Diencephalon (tissue), 1 donor: ENCODE measurements at places on chromosomes 7 and 10. TPM values are rescaled to one million over a fixed set of nuclear protein-coding genes. Genes with fewer than 3 reads are reported as not detected.

The LRRC61 gene
- total RNA-seq: 12.9 TPM

The HTR7 gene
- total RNA-seq: 14.1 TPM

The WIPF3 gene
- 6.9 TPM for total RNA-seq

The PNLIPRP3 gene
- not detected for total RNA-seq

The WNT16 gene
- 0.69 TPM for total RNA-seq

The CACNA2D1 gene
- 118 TPM for total RNA-seq

The PTPRZ1 gene
- total RNA-seq: 319 TPM

The C7orf57 gene
- total RNA-seq: 5.8 TPM

The SPDYE1 gene
- total RNA-seq: not detected

The LEP gene
- not detected for total RNA-seq

The AGBL3 gene
- 7.4 TPM for total RNA-seq

The SEMA3E gene
- total RNA-seq: 12.2 TPM

The ATAD1 gene
- total RNA-seq: 94.6 TPM

The AOAH gene
- total RNA-seq: 5.3 TPM

The DRGX gene
- 0.23 TPM for total RNA-seq

The GATAD1 gene
- 30.0 TPM for total RNA-seq

The ADARB2 gene
- total RNA-seq: 9.0 TPM

The GIMAP6 gene
- 6.9 TPM for total RNA-seq

The WDR11 gene
- total RNA-seq: 70.1 TPM

The MYH16 gene
- not detected for total RNA-seq

The SFTPA1 gene
- not detected for total RNA-seq

The HMX3 gene
- 2.8 TPM for total RNA-seq

The HOGA1 gene
- 2.5 TPM for total RNA-seq

The ZNF467 gene
- 3.2 TPM for total RNA-seq

The FAM237B gene
- 0.23 TPM for total RNA-seq

The OR2A1 gene
- total RNA-seq: not detected

The TES gene
- total RNA-seq: 12.7 TPM
